ENCODE measurements at places on chromosomes 1 and 21. TPM values are rescaled to one million over a fixed set of nuclear protein-coding genes. Genes with fewer than 3 reads are reported as not detected.

DNA sequence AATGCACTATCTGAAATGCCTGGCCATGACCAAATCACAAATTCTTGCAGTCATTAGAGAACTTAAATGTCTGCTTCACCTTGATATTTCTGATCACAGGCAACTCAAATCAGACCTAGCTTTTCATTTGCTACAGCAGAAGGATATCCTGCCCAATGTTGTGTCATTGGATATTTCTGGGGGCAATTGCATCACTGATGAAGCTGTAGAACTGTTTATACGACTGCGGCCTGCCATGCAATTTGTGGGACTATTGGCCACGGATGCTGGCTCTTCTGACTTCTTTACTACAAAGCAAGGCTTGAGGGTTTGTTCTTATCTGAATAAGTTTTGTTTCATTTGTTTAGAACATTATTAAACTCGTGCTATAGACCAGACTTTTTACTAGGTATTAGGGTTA is 14.9 kb downstream of the ZYG11A start:
- DNase-seq = no peak

OVAAL gene
- polyA plus RNA-seq = not detected

DNA sequence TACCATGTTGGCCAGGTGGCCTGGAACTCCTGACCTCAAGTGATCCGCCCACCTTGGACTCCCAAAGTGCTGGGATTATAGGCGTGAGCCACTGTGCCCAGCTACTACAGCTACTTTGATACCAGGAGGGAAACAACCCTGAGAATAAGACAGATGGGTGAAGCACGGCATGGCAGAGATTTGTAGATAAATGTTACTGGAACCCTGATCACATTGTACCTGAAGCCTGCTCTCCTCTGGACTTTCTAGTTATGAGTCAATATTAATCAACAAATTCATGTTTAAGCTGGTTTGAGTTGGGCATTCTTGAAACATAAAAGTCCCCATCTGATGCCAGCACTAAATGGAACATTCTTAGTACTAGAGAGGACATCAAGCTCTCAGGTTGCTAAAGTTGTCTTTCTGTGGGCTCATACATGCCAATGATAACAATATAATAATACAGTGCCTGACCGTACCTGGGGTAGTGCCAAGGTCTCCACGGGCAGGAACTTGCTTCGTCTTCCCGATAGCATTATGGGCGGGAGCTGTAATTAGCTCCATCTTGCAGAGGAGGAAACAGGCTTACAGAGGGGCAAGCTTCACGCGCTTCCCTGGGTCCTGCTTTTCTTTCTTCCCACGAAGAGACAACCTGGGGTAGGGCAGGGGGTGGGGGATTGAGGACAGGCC is 30.7 kb upstream of the SLC19A1 start:
- DNase-seq = no peak

DNA sequence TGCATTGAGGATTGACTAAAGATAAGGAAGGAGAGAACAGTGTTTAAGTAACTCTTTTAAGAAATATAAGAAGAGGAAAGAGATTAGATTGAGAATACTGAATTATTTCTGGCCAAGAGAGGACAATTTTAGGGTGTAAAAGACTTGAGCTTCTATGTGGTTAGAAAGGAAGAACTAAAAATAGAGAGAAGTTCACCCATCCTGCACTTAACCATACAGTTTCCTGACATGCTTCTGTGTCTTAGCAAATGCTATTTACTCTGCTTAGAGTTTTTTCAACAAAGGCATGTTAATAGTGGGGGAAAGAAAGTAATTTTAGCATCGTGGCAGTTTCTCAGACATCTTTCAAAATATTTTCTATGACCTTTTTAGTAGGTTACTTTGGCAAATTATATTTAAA is 122.8 kb upstream of the GPR52 start:
- DNase-seq = no peak

DNA sequence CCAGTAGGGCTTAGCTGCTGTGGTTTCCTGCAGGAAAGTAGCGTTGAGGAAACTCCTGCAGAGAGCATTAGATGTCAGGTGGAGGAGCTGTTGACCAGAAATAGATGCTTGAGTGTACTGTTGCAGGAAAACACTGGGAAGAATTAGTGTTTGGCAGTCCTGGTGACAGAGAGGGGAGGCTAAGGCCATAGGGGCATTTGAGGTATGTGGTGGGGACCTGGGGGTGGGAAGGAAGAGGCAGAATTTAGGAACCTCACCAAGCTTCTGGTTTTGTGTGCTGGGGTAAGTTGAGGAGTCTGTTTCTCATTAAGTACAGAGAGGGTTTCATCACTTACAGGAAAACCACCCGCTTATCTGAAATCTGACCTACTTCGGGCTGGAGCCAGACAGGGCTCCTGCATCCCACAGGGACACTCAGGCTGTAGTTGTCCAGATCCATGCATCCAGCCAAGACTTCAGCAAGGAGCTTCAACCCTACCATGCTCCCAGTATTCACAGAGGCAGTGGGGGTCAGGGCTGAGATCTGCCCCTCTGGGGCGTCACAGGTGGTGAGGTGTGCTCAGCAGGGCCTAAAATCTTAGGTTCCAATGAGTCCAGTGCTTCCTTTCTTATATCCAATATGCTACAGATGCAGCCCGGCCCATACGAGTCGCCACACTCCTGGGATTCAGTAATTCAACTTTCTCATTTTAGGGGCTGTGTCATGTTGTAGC is 15.1 kb downstream of the SH2D2A start:
- no peak for DNase-seq

DNA sequence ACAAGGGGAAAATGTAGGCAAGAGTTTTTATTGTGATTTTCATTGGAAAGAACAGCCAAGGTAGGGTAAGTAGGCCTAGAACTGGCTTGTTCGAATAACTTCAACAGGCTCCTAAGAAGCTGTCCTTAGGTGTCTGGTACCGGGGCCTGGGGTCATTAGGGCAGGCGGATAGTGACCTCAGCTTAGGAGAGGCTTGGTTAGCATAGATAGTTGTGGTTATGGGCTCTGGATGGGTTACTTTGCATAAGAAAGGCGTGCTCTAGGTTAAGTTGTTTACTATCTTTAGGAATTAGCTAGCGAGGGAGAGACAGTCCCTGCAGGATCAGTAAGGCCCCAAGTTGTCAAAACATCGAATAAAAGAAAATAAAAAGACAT is 20.7 kb upstream of the HPCAL4 start:
- DNase-seq = no peak
